T follicular helper cell (primary cell): ENCODE measurements at places on chromosomes 16 and 17.

DNA sequence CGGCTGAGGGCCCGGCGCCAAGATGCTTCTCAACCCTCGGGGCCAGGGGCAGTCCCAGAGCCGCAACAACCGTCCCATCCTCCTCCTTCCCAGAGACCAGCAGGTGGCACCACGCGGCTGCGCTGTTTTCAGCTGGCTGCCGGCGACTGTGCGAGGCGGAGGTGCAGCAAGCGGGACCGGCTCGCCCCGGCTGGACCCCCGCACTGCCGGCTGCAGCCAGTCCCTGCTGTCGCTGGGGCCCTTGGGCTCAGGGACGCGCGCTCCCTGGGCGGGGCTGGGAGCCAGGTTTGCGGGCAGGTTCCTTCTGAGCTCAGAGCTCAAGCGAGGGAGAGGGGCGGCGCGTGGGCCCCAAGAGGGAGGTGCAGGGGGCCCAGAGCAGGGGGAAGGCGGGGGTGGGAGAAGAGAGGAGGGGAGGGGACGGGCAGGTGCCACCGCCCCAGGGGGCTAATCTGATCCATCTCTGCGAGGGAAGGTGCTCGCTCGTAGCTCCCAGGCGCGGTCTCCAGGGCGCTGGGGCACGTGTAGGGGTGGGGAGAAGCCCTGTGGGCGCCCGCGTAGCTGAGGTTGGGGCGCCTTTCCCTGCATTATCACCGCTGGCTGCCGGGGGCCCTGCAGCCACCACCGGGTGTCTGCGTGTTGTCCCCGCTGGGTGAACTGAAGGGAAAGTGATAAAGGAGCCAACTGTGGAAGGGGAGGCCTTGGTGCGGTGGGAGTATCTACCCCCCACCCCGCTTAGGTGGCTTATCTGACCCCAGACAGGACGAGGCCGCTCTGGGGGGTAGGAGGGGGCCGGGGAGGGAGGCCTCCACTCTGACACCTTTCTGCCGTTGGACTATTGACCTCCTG is 24.2 kb downstream of the STAT5A start:
- peak; percentile 57 for DNase-seq

- DNase-seq: no peak
Measured at GRCh38 chr16:35746963-35747657, 2287.7 kb downstream of the TP53TG3F start.

DNA sequence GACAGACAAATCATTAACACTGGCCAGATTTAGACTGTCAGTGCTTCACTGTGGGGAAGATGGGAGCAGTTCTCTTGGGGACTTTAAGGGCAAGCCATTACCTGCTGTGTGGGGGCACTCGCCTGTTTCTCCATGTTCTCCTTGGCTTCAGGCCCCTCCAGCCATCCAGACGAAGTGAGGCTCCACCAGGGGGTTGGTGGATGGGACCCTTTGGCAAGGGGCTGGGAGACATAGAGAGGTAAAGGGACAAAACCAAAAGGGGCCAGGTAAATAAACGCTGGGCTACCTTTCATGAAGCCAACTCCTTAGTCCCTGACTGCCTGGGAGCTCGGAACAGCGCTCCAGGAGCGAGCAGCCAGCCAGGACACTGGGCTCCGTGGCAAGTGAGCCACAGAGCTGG is 14.0 kb downstream of the TBX4 start:
- DNase-seq: no peak

- DNase-seq: no peak
Measured at GRCh38 chr16:62966626-62967025, 930.4 kb upstream of the CDH8 start.

DNA sequence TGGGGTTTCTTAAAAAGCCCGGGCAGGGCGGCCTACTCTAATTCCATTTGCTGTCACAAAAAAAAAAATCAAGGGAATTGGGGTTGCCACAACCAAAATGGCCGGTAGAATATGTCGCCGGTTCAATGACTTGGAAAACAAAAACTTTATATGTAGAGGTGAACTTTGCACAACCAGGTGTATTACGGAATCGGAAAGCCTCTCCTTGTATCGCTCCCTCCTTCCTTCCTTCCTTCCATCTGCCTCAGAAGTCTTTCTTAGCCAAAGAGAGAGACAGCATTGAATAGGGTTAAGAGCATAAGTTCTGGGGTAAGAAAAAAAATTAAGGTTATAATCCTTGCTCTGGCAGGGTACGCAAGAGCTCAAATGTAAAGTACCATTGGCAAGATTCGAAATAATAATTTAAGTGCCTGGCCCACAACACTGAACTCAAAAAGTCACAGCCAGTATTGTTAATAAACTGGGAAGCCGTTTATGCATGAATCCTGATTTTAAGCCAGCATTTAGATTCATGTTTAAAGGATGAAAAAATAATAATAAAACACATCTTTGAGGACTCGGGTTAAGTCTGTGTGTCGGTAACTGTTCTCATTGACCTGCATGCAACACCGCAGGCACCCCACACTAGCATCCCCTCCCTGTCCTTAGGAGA is 522 bp upstream of the GLG1 start:
- no peak for DNase-seq

GRCh38 chr17:50511058-50511457 is 2.8 kb downstream of the MYCBPAP start:
- peak; percentile 20 for DNase-seq

GRCh38 chr17:79361873-79362771 is 248.7 kb downstream of the RBFOX3 start:
- no peak for DNase-seq

DNA sequence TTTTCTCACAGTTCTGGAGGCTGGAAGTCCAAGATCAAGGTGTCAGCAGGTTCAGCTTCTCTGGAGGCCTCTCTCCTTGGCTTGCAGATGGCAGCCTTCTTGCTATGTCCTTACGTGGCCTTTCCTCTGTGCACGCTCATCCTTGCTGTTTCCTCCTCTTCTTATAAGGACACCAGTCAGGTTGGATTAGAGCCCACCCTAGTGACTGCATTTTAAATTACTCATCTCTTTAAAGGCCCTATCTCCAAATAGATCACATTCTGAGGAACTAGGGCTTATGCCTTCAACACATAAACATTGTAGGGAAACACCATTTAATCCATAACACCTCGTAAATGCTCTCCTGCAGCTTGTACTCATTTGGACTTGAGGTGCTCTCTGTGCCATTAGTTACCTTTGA is 36.3 kb downstream of the DHRS7C start:
- DNase-seq: no peak

GRCh38 chr17:19303367-19303776 is 59.2 kb downstream of the B9D1 start:
- DNase-seq: no peak
